ENCODE measurements at places on chromosomes 13 and 19. TPM values are rescaled to one million over a fixed set of nuclear protein-coding genes. Genes with fewer than 3 reads are reported as not detected.

GRCh38 chr13:38415233-38415632 lies 65.6 kb downstream of the UFM1 start:
- no peak for DNase-seq
- no peaks in the 10 kb centered on the region for H3K27me3 ChIP-seq
- no peak overlapping the region for H3K27ac ChIP-seq
- no peaks in the 10 kb centered on the region for H3K36me3 ChIP-seq

- H3K27me3 ChIP-seq = no peaks in the 10 kb centered on the region
- no peak for DNase-seq
- H3K27ac ChIP-seq = no peak overlapping the region
- H3K4me3 ChIP-seq = no peak overlapping the region
- H3K4me1 ChIP-seq = no peaks in the 10 kb centered on the region
Measured at GRCh38 chr13:47233734-47234133, 336.9 kb upstream of the HTR2A start.

GRCh38 chr13:107332188-107332587 lies 764.3 kb upstream of the ARGLU1 start:
- no peaks in the 10 kb centered on the region for H3K4me1 ChIP-seq
- no peak overlapping the region for H3K4me3 ChIP-seq
- DNase-seq = no peak
- no peaks in the 10 kb centered on the region for H3K36me3 ChIP-seq

GRCh38 chr13:22837980-22838647 lies 342.7 kb upstream of the SGCG start:
- no peak for DNase-seq
- H3K27me3 ChIP-seq = no peaks in the 10 kb centered on the region
- H3K27ac ChIP-seq = no peak overlapping the region
- H3K4me1 ChIP-seq = no peaks in the 10 kb centered on the region
- no peaks in the 10 kb centered on the region for H3K36me3 ChIP-seq

DNA sequence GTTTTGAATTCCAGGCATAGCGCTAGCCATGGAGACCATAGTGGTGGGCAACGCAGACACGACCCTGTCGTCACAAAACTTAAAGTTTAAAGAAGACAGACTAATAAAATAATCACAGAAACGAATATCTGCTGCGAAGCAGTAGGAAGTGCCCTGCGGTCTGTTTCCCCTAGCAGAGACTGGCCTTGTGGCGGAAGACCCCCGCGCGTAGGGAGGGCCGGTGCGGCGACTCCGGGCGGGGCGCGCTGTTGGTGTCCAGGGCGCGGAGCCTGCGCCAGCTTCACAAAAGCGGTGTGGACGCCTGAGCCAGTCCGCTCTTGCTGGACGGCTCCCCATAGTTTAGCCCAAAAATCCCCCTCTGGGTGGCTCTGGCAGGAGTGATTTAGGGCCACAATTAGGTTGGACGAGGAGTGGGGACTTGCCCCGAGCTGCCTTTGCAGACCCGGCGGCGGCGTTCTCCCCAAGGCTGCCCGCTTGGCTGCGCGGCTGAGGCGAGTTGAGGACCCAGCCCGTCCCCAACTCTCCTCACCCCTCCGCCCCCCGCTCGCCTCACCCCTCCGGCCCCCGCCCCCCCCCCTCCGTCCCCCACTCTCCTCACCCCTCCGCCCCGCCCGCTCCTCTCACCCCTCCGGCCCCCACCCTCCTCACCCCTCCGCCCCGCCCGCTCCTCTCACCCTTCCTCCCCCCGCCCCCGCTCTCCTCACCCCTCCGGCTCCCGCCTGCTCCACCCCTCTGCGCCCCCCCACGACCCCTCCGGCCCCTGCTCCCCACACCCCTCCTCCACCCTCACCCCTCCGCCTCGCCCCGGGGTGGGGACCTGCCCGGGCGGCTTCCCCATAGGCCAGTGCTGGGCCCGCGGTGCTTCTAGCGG lies 14.2 kb upstream of the LATS2 start:
- H3K4me1 ChIP-seq = peaks cover 34% of the 10 kb centered on the region
- H3K4me3 ChIP-seq = peak overlapping the region; percentile 83
- H3K27me3 ChIP-seq = peaks cover 9% of the 10 kb centered on the region
- peak overlapping the region; percentile 95 for H3K27ac ChIP-seq
- DNase-seq = peak; percentile 43

Gene ZNF135
- polyA plus RNA-seq = not detected

Gene ZNF136
- 18.6 TPM for polyA plus RNA-seq

Measured in immature natural killer cell (primary cell).